ENCODE measurements at places on chromosomes 16 and 17.

DNA sequence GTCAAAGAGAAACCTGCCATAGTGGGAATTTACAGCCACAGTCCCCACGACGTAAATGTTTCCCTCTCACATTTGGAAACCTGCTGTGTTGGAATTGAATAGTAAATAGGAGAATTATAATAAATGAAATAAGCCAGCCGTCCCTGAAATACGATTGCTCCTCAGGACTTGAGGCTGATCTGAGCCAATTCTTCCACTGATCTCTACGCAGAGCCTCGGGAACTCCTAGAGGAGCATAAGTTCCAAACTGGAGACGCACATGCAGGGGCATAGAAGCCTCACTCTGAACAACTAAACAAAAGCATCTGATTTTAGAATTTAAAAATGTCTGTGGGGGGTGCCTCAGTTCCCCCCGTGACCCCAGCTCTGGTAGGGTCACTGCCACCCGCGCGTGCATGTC is 10.2 kb upstream of the TEX19 start:
- no peak for ATAC-seq

- peak; percentile 25 for ATAC-seq
These were observed 32.4 kb upstream of the METTL9 start for GRCh38 chr16:21566891-21567414.

DNA sequence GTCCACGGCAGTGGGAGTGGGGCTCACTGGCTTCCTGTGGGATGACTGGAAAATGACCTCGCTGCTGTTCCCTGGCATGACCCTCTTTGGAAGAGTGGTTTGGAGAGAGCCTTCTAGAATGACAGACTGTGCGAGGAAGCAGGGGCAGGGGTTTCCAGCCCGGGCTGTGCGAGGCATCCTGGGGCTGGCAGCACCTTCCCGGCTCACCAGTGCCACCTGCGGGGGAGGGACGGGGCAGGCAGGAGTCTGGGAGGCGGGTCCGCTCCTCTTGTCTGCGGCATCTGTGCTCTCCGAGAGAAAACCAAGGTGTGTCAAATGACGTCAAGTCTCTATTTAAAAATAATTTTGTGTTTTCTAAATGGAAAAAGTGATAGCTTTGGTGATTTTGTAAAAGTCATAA is 7.8 kb upstream of the RNF213 start:
- peak; percentile 87 for ATAC-seq

DNA sequence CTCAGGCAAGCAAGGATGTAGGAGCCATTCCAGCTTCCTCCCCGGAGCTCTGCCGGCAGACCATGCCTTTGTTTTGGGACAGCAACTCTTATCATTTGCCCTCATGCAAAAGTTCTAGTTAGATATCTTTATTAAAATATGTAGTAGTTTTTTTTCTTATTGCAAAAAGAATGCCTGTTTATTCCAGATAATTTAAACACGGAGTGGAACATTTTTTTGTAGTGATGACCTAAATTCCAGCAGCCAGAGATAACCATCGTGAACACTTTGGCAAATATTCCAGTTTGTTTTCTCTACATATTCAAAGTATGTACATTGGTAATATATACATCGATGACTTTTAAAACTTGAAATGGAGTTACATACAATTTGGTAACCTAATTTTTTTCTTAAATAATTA is 54.8 kb downstream of the CRISPLD2 start:
- no peak for ATAC-seq

GRCh38 chr16:46583036-46583435 is 38.1 kb downstream of the SHCBP1 start:
- ATAC-seq = no peak

DNA sequence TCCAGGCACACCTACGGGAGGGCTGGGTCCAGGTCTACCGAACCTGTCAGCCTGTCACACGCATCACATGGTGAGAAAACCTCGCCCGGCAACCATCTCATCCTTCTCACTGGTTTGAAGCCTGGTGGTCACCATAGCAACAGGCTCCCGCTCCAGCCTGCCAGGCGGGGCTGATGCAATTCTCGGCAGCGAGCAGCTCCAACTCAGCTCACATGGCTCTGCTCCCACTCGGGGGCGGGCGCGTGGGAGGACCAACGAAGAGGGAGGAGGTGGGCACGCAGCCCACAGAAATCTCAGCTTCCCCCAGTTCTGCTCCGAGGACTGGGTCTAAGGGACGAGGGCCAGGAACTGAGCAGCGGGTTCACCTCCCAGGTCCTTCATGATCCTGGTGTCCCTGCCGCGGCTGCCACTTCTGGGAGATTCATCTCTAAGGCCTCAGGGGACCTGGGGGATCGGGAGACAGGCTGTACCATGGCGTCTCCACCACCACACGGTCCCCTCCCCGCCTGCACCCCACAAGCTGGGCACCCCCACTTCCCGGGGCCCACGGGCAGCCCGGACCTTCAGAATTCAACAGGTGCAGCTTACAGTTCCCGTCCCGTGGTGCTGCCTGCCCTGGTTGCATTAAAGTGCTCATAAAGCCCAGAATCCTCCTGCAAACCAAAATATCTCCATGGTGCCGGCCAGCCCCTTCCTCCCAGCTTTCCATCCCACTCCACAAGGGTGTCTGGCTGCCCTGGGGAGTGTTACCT is 25.8 kb downstream of the ABR start:
- no peak for ATAC-seq

DNA sequence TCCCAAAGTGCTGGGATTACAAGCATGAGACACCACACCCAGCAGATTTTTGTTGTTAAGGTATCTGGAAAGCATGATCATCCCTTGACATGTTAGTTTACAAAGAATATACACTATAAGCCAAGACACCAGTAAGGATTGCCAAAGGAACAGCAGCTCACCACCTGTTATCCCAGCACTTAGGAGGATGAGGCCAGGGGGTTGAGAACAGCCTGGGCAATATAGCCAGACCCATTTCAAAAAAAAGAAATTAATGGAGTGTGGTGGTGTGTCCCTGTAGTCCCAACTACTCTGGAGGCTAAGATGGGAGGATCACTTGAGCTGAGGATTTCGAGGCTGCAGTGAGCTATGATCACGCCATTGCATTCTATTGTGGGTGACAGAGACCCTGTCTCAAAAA is 5.1 kb downstream of the ANKRD40CL start:
- ATAC-seq = no peak

- ATAC-seq = no peak
These were observed 2.7 kb downstream of the WWOX start for GRCh38 chr16:78102122-78102660.

DNA sequence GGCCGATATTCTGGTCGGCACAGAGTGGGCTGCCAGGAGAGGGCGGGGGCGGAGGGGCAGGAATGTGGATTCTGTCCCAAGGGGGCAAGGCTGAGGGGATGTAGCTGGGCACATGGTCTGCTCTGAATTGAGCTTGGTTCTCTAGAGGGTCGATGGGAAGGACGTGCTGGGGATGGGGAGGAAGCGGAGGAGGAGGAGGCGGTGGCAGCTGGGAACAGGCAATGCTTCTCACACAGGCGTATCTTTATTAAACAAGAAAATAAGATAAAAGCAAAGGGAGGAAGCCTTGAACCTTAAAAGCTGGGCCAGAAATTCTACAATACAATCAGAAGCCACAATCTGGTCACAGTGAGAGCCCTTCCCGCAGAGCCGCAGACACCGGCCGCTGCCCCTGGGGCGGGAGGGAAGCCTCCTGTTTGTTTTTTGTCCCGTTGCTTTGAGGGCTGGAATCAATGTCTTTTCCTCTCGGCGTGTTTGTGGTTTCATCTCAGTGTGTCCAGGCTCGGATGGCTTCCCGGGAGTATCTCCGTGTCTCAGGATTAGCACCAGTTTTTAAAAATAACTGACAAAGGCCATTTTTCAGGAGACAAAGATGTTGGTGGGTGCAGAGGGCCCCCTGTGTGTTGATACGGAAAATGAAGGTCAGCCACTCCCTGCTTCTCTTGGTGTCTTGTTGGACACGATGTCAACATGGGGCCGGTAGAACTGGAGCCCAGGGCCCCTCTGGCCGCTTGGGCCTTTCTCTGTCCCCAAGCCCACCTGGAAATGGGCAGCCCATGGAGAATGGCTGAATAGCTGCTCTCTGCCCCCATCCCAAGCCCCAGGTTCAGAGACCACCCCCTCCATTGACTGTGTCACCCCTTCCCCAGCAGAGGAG is 12.3 kb upstream of the SLC7A5 start:
- no peak for ATAC-seq

- ATAC-seq = no peak
These were observed 157.9 kb downstream of the PITPNC1 start for GRCh38 chr17:67534941-67535340.

- no peak for ATAC-seq
These were observed 5.0 kb upstream of the NPRL3 start for GRCh38 chr16:143456-143855.

DNA sequence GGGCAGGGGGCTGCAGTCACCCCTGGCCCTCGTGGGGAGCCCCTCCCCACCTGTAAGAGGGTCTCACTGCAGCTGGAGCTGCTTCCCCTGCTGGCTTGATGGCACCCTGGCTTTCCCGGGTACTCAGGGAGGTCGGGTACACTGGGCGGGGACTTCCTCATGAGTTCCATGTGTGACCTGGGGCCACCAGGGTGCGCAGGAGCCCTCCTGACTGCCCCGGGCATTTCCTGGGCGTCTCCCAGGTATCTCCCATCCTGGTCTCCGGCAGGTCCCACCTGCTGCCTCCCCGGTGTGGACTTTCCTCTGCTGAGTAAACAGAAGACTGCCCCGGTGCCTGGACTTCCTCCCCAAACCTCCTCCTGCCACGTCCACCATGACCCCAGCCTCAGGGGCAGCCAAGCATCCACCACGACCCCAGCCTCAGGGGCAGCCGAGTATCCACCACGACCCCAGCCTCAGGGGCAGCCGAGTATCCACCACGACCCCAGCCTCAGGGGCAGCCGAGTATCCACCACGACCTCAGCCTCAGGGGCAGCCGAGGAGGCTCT is 40.9 kb downstream of the CBFA2T3 start:
- ATAC-seq = no peak

GRCh38 chr16:74477226-74477625 is 55.9 kb upstream of the CLEC18B start:
- ATAC-seq = no peak

GRCh38 chr17:59165933-59166342 is 10.4 kb downstream of the PRR11 start:
- peak; percentile 90 for ATAC-seq

DNA sequence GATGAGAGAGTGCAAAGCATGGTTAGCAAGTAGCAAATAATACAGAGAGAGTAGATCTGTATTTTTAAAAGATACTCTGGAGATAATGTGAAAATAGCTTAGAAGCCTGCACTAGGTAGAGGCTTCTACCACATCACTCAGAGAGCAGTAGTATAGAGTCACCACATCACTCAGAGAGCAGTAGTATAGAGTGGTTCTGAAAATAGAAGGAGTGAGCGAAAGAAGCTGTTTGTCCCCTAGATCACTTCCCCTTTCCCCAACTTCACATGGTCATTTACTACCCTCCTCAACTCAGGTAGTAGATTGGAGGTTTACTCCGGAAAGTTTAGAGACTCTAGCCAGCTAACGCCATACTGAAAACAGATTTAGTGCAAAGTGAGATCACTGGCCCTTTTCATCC is 17.1 kb downstream of the DGKE start:
- no peak for ATAC-seq

- no peak for ATAC-seq
These were observed 45.9 kb downstream of the SKAP1 start for GRCh38 chr17:48384164-48384563.

GRCh38 chr16:82033006-82033405 is 2.0 kb upstream of the HSD17B2 start:
- ATAC-seq = no peak

DNA sequence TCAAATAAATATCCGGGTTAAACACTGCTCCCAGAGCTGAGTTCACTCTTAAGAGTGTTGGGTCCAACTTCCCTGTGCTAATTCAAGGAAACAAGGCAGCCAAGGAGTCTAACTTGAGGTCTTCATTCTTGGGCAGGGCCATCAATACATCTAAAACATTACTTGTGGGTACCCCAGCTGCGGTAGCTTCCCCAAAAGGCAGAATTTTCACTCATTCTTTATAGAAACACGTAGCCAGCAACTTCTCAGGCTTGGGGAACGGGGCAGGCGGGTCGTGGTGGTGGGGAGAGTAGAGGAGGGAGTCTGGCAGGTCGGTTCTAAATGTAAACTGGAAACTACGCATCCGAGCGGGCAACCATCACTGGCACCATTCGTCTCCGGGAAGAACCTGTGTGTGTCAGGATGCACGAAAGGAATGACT is 666 bp upstream of the METTL9 start:
- peak; percentile 1 for ATAC-seq

DNA sequence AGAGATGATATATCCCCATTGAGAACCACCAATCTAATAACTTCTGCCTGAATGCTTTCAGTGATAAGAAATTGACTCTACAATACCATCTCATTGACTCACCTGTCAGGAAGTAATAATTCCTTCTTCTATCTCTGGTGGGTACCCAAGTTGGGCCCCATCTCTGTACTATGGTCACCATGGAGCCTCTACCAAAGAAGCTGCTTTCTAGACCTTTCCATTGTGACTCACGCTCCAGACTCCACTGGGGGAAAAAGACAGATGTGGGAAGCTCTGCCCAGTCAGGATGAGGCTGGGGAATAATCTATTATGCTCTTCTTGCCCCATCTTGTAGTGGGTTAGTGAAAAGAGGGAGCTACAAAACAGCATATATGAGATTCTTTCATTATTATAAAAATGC is 100.4 kb downstream of the COPRS start:
- no peak for ATAC-seq

- peak; percentile 8 for ATAC-seq
These were observed 1.5 kb downstream of the ZNF205 start for GRCh38 chr16:3113765-3114479.

DNA sequence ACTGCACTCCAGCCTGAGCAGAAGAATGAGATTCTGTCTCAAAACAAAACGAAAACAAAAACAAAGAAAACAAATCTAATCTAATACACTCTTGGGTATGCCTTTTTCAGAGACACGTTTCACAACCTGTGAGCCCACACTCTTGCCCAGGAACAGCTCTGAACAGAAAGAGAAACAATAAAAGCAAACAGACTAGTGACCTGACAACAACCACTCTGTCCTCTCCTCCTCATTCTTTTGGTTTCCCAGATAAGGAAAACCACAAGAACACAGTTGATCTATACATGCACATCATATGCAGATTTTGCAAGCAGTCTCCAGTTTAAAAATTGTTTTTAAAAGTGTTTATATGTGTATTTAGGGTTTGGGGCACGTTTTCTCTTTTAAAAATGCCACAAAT is 1.3 kb downstream of the MKS1 start:
- no peak for ATAC-seq

DNA sequence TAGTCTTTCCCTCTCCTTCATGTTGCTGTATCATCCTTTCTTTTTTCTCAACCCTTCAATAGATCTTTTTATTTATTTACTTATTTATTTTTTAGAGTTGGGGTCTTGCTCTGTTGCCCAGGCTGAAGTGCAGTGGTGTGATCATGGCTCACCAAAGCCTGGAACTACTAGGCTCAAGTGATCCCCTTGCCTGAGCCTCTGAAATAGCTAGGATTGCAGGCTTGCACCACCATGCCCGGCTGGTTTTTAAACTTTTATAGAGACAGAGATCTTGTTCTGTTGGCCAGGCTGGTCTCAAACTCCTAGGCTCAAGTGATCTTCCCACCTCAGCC is 51.7 kb downstream of the SNX29 start:
- no peak for ATAC-seq

DNA sequence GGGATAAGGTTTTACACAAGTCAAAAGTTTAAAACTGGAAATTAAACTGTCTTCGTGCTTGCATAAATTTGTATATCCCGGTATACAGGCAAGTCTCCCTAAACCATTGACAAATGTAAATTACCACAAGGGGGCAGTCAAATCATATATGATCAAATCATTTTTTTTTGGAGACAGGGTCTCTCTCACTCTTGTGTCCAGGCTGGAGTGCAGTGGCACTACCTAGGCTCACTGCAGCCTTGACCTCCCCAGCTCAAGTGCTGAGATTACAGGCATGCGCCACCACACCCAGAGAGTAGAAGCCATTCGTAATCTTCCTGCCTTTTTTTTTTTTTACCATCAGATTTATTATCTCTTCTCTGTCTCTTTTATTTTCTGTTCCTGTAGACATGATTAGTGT is 18.5 kb downstream of the TOP2A start:
- no peak for ATAC-seq

All from stimulated activated memory B cell treated with anti-CD40 and anti-IgM and Interleukin-4, amounts not matched to agents 10 μg/mL and 1 μg/mL and 100 μg/mL, for 72 hours (primary cell).